ENCODE measurements at places on chromosomes 5 and 9.
A peak's percentile ranks its signal among the peaks of the same experiment; 100 is the strongest.

DNA sequence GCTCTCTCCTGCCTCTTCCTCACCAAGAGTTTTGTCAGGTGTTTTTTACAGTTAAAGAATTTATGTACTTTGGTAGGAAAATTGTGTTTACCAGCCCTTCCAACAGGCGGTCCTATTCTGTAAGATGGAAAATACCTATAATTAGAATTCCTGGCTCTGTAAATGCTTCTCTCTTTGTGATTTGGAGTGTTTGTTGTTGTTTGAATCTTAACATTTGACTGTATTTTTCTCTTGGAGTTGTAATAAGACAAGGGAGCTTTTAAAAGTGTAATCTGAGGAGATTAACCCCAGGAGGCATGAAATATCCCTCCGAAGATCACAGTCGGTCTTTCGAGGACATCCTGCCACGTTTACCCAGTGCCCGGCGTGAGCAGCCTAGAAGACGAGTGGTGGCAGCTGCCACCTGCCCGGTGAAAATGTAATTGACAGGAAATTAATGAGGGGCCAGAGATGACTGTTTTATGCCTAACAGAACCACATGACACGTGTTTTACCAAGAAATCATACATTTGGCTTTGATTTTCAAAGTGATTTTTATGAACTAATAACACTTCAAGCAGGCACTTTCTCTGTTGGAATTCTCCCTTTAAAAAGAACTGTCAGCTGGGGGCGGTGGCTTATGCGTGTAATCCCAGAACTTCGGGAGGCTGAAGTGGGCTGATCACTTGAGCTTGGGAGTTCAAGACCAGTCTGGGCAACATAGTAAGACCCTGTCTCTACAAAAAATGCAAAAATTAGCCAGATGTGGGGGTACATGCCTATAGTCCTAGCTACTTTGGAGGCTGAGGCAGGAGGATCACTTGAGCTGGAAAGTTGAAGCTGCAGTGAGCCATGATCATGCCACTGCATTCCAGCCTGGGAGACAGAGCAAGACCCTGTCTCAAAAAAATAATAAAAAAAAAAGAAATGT lies 20.0 kb downstream of the ANKRD33B start:
- DNase-seq = no peak

DNA sequence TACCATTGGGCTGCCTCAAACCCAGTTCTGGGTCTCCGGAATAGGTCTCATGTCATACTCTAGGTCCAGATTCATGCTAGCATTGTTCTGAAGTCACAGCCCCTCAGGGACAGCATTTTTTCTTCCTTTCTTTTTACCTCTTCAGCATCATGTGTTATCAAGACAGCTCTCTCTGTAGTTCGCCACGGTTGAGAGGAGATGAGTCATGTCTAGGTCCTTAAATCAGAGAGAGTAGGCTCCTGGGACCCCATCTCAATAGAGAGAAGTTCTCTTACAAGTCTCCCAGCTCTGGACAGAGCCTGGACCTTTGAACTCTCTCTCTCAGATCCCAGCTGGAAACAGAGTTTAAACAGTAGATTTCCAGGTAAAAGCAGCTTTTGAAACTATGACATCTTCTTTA lies 332.4 kb upstream of the CD180 start:
- no peak for DNase-seq

DNA sequence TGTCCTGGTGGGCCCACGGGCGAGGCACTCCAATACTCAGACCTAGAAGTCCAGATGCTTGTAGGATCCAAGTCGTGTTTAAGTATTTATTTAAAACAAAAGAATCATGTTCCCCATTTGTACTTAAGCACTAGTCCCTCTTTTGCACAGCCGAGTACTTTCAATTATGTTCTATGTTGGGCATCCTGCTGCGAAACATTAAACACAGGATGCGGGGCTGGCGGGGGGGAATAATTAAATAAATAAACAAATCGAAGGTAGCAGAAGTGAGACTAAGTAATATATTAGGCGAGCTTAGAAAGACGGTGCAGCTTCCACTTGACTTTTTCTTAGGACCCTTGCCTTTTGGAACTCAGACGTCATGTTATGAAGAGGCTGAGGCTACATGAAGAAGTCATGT lies 1129.2 kb upstream of the ACO1 start:
- DNase-seq = no peak

DNA sequence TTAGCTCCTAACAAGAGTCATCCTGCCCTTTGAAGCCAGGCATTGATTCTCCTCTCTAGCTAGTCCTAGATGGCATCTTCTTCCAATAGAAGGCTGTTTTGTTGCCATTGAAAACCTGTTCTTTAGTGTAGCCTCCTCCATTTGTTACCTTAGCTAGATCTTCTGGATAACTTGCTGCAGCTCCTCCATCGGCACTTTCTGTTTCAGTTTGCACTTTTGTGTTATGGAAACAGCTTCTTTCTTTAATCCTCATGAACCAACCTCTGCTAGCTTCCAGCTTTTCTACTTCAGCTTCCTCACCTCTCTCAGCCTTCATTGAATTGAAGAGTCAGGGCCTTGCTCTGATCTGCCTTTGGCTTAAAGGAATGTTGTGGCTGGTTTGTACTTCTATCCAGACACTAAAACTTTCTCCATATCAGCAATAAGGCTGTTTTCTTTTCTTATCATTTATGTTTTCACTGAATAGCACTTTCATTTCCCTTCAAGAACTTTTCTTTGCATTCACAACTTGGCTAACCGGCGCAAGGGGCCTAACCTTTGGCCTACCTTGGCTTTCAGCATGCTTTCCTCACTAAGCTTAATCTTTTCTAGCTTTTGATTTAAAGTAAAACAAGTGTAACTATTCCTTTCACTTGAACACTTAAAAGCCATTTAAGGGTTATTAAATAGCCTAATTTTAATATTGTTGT lies 166.5 kb upstream of the SLC12A2 start:
- DNase-seq = no peak

DNA sequence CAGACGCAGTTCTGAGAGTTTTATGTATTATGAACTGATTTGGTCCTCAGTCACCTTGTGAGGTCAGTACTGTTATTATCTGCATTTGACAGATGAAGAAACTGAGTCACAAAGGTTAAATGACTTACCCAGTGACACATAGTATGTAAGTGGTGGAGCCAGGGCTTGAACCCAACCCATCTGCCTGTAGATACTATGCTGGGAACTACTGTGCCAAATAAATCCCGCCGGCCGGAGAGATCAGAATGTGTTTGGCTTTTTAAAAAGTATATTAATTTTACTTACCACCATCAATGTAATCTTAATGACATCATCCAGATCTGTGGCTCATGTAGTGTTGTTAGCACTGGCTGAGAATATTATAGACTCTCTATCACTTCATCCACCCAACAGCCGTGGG lies 80.8 kb downstream of the ZNF618 start:
- DNase-seq = no peak

DNA sequence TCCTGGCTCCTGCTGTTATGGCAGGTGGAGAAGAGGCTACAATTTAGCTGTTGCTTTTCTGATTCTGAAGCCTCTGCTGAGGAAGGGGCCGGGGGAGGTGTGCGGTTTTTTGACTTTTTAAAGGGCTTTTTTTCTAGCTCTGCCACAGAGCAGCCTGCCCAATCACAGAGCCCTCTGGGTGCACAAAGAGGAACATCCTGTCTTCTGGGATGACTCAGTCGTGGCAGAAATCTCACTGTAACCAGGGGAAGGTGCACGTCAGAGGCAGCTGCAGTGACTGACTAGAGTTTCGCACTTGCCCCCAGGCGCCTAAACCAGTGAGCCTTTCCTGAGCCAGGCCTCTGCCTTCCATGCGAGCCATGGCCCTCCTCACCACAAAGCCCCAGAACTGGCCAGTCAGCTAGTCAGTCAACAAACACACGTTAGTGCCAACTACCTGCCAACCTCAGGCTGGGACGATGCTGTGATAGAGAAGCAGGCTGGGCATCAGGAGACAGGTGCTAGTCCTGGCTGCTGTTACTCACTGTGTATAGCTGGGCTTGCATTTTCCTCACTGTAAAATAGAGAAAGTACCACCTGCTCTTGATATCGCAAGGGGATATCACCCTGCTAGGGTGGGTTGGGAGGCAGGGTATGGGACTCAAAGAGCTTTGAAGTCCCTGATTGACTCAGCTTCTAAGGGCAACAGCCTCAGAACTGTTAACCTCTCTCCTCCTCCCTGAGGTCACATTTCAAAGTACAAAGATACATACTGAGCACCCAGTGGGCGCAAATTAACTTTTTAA lies 2.2 kb downstream of the AKNA start:
- DNase-seq = peak; percentile 87

DNA sequence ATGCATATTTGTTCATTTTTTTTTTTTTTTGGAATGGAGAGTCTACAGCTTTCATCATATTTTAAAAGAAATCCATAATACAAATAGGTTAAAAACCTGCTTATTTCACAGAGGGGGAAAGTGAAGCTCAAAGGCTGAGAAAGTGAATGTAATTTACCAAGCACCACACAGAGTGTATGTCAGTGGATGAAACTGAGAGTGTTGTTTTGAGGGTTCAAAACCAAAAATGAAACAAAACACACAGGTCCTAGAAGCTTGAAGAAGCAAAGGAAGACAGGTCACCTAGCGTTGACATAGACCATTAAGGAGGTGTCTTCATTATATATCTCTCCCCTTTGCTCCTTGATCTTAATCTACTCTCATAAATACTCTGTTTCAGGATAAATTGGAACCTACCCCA lies 7.5 kb downstream of the NMUR2 start:
- DNase-seq = no peak

DNA sequence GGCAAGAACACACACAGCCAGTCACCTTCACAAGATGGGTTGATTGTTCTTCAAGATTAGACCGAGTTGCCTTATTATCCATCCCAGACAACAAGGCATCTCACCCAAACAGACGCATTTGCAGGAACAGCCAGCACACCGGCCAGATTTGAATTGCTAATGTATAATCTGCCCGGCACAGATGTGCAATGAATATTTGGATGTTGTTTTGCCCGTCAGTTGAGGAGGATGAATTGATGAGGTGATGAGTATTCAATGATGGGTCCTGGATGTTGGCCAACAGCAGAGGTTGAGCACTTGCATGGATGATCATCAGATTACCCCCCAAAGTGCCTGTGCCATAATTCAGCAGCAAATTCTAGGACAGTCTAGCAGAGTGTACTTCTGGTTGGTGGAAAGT lies 20.1 kb downstream of the ALG2 start:
- DNase-seq = no peak

- DNase-seq = no peak
These were observed 12.8 kb downstream of the ENC1 start for GRCh38 chr5:74627646-74628279.

DNA sequence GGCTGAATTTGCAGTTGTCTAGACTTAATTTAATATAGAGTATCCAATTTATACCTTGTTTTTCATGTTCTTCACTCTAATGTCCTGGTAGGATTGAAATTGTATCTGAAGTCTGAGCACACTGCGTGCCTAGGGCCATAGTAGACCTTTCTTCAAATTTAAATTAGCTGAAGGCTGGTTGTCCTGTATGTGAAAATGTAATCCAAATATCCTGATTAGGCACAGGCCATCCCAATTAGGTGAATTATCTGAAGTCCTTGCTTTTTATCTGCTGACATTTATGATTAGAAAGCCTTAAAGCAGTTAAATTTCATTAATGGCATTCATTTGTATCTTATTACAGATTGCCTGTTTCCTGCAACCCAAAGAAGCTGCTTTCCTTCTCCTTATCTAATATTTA lies 20.4 kb downstream of the CDC26 start:
- no peak for DNase-seq

- DNase-seq = no peak
These were observed 695.1 kb downstream of the NR2F1-AS1 start for GRCh38 chr5:92885950-92886349.

DNA sequence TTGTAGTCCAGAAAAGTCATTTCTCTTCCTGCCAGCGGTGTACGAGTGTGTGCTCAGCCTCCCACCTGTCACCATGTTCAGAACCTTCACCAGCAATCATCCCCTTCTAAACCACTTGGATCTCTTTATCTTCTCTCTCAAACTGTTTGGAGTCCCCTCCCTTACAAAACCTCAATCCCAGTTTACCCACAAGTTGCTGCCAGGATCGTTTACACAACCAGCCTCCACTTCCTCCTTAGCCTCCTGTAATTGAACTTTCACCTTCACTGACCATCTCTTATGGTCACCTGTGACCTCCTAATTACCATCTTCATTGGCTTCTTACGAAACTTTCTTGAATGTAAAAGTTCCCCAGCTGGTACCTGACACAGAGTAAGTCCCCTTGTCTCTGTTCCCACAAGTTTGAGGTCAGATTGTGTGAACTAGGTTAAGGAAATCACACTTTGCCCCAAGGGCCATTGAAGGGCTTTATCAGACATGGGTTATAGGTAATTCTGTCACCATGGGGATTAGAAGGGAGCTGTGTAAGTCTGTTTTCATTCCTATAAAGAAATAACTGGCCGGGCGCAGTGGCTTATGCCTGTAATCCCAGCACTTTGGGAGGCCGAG lies 20.0 kb downstream of the RNF44 start:
- no peak for DNase-seq

DNA sequence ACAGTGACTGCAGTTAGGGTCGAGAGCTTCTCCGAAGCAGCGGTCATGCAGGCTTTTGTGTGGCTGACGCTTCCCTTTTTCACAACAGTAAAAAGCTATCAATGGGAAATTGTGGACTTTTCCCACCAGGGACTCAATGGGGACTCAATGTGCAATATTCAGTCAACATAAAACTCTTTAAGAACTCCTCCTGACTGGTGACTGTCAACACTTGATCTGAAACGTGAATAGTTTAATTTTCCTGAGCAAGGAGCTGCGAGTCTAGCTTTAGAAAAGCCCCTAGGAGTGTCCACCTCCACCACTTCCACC lies 28.7 kb downstream of the EXOC3 start:
- DNase-seq = no peak

Data from activated naive CD4-positive, alpha-beta T cell treated with anti-CD3 and anti-CD28 coated beads, Interleukin-2, amount 50 U/mL, for 16 hours (primary cell).